ENCODE measurements at places on chromosomes 1 and 21.

GRCh38 chr1:162248854-162249535 is 127.7 kb downstream of the SPATA46 start:
- no peak for DNase-seq

DNA sequence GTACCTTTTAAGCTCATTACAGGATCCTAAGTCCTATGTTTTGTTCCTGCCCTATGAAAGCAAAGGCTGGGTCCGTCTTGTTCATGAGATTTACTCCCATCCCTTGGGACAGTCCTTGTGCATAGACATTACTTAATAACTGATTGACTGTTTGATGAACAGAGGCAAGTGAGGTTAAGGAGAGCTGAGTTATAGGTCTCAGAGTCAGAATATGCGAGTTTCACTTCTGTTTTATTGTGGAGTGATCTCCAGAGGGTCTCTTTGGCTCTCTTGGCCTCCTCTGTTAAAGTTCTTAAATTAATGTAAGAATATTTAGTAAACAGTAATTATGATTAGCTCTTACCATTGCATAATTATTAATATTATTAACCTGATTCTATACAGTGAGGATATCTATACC is 52.6 kb downstream of the BRINP2 start:
- DNase-seq: no peak

GRCh38 chr1:228400237-228400651 is 6.4 kb downstream of the TRIM11 start:
- no peak for DNase-seq

- DNase-seq: no peak
These were observed 21.2 kb downstream of the TNNT2 start for GRCh38 chr1:201356236-201356635.

GRCh38 chr1:216201946-216202345 is 221.3 kb downstream of the USH2A start:
- no peak for DNase-seq

DNA sequence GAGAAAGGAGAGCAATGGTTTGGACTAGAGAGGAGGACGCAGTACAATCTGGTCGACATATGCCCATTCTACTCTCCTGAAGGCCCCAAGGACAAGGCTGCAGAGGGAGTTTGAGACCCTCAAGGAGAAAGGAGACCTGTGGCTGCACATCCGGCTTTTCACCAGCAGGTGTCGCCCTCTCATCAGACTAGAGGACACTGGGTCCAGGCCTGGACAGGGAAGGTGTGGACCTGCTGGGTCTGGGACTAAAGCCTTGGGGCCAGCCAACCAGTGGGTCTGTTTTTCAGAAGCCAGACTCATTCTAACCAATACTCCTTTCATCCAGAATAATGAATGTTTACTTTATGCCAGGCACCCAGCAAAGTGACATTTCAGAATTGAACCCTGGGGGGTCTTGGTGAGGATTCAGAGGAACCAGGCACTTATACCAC is 5.0 kb downstream of the SRARP start:
- peak; percentile 85 for DNase-seq

DNA sequence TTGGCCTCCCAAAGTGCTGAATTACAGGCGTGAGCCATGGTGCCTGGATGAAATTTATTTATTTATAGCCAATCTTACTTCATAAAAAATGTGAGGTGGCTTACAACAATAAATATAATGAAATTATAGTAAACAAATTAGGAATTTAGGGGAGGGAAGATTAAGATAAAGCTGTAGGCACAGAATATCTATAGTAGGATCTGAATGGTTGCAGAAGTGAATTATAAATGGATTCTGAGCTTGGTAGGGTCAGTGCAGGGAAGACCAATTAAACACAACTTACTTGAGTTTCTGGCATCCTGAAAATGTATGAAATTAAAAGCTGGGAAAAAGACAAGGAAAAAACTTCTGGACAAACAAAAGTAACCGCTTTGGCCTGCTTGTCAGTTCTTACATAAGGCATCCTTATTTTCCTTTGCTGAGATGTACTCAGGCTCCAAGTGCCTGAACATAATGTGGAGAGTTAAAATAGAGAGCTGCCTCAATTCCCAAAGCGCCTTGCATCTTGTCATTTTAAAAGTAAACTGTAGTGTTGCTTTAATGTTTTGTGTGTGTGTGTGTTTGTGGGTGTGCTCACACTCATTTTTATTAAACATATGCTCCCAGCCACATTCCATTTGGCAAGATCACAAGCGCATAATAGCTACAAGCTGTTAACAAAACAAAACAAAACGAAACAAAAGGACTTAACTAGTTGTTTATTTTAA is 247.3 kb downstream of the S1PR1 start:
- DNase-seq: no peak

Measured in activated naive CD4-positive, alpha-beta T cell treated with anti-CD3 and anti-CD28 coated beads for 36 hours (primary cell).